RWPE1 (cell line): ENCODE measurements at places on chromosomes 4 and X.

DNA sequence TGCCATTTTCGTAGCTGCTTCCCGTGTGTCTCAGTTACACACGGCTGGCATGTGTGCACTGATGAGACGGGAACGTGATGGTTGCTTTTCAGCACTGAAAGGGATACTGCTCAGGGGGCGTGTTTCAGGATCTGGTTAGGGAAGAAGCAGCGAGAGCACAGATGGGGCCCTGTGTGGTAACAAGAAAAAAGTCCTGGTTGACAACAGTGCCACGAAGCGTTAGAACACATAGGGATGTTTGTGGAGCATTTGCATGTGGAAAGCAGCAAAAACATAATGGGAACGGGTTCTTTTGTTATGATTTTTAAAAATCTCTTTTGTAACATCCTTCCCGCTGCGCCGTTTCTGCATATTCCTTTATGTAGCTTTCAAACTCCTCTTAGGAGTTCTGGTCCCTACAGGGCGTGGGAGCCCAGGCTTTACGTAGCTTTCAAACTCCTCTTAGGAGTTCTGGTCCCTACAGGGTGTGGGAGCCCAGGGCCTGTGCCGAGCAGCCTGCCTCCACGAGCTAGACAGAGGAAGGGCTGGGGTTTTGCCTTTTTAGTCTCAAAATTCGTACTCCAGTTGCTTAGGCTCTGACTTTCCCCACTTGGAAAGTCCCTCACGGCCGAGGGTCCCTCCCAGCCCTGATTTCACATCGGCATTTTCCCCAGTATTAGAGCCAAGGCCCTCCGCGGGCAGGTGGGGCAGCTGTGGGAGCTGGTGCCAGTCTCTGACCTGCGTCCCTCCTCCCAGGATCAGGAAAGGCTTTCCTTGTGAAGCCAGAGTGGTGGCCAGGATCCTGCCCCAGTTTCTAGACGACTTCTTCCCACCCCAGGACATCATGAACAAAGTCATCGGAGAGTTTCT lies 11.0 kb upstream of the MSANTD1 start:
- DNase-seq, result no peak

DNA sequence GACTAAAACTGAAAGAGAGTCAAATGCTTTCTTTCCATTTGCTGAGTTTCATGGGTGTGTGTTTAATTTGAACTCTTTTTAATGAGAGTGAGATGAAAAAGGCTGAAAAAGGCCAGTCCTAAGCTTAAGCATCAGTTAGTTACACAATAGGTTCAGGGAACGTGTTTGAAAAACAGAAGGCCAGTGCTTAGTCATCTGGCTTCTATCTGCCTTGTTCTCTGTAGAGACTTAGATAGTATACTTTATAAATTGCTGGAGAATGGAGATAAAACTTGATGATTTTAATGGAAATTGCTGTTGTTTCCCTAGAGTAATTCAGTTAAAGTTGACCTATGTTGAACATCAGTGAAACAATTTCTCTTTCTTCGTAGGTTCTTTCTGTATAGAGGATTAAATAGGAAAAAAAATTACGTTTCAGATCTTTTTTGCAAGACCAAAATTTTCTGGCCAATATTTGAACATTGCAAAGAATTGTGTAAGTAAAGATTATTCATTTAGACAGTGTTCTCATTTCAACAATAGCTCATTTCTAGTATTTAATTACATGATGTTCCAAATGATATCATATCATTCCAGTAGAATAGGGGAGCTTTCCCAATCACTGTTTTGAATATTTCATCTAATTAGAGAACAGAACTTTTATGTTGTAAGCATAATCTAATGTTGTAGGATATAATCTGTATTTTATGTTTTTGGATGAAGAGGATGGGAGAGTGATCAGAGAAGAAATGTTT lies 1088.8 kb downstream of the ADGRL3 start:
- no peak for DNase-seq

DNA sequence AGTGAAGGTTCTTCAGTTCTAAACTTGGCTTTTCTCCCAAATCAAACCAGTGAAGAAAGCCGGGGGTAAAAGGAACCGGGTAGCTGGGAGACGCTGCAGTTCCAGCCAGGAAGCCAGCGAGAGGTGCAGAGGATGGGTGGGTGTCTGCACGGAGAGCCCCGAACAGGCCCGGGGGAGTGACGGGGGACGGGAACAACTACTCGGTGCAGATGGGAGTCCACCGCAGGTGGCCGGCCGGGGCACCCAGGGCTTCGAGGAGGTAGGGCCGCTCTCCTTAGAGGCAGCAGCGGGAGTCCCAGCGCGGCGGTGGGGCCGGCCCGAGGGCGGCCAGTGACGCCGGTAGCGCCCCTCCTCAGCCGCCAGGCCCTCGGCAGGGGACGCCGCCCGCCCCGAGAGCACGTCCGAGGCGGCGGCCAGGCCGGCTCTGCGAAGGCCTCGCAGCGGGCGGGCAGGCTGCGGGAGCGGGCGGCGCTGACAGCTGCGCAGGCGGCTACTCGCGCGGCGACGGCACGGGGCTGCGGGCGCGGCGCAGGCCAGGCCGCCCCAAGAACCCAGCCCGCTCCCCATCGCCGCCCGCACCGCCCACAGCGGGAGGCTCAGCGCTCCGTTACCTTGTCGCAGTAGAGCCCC lies 449 bp downstream of the FBXL5 start:
- DNase-seq, result peak; percentile 31

DNA sequence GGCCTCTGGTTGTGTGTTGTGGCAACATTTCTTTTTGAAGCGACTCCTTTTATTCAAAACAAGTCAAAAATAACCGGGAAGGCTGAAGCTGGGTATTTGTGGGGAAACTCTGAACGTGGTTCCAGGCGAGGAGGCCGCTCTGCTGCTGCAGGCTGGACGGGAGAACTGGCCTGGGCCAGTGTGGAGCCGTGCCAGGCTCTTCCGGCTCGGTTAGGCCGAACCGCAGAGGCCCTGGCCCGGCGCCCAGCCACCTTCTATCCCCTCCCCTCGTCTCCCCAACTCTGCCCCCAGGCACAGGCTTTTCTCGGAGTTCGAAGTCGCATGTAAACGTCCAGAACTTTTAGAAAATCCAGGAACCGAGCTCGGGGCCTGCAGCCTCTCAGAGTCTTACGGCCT lies 2.4 kb upstream of the BCOR start:
- DNase-seq, result no peak

DNA sequence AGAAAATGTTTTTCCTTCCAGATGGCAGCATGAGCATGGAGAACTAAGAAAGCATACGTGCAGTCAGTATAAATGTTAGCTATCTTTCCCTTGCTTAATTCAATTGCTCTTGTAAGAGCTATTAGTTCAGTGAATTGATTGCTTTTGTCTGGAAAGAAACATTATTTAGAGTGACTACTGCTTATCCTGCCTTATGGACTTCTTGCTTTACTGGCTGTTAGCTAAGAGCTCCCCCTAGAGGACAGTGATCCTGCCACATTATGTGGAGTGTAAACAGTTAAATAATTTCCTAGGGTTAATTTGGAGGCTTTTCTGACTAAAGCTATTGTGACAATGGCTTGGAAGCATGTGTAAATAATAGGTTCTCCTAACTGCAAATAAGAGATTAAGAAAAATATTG lies 1402.4 kb downstream of the FAM133A start:
- DNase-seq, result no peak

DNA sequence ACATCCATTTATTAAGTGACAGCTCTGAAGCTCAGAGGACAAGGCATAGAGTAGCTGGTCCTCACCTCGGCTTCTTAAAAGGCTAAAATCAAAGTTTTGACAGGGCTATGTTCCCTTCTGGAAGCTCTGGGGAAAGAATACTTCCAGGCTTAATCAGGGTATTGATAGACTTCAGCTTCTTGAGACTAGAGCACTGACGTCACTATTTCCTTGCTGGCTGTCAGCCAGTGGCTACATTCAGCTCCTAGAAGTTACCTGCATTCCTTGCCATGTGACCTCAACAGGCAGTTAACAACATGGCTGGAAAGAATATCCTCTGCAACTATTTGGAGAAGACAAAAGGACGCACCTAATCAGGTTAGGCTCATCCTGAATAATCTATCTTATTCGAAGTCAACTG lies 1144.8 kb downstream of the ADGRL3 start:
- no peak for DNase-seq

- DNase-seq, result no peak
These were observed 41.6 kb downstream of the USP46 start for GRCh38 chr4:52617336-52618020.
